ENCODE measurements at places on chromosomes 11 and 22.

GRCh38 chr11:92979176-92979575 lies 9.7 kb downstream of the MTNR1B start:
- DNase-seq = no peak

GRCh38 chr11:12271826-12272366 lies 105.5 kb upstream of the PARVA start:
- no peak for DNase-seq

DNA sequence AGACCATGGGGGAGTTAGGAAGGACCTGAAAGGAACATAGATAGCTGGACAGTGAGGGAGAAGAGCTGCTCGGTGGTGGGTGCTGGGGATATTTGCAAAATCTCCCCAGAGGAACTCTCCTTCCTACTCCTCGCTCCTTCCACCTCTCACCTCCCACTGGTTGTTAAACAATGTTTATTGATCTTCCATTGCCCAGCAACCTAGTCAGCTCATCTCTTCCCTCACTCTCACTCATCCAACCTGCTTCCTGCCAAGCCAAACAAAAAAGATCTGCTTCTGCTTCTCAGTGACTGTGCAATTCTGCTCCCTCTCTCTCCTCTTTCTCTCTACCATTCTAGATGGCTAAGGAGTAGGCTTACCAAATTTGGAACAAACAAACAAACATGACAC lies 115.0 kb downstream of the SLC1A2 start:
- no peak for DNase-seq

DNA sequence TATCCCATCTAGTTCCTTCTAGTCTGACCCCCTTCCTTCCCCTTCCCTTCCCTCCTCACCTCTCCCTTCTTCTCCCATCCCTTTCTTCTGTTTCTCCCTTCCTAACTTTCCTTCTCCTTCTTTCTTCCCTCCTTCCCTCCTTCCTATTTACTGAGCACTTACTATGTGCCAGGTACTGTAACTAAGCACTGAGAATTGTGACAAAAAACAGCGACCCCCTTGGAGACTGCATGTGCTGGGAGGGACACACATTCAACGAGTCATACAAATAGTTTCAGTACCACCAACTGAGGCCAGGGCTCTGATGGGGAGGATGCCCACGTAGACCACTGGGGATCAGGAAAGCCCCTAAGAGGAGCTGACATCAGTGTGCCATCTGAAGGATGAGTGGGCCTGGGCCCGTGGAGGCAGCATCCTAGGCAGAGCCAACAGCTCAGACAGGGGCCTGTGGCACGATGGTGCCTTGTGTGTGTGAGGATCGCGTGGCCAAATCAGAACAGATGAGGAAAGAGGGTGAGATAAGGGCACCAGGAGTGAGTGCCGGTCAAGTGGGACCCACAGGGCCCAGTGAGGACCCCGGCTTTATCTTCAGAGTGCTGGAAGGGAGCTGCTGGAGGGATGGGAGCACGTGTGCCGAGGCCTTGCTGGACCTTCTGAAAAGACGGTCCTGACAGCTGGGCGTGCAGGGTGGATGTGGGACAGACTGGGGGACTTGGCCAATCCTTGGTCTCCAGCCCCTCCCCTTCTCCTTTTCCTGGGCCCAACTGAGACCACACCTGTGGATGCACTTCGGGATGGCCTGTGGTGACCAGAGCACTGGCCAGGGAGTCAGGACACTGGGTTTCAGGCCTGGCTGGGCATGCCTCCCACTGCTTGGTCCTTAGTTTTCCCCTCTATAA lies 38.4 kb upstream of the CRYBB3 start:
- DNase-seq = no peak

- DNase-seq = no peak
Measured at GRCh38 chr11:112516261-112516660, 255.6 kb upstream of the PLET1 start.

DNA sequence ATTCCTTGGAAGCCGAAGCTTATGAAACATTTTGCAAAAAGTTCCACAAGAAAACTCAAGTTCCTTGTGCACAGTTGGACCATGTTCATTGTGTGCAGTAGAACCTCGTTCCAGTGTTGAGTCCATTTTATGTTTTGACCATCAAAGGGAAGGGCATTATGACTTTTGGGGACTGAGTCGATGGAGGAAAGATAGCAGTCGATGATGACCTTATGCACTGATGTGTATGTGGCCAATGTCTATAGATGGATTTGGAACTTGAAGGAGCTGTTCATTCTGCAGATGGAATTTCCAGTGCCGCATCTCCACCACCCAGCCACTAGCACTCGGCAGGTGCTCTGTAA lies 71.5 kb upstream of the IGLL5 start:
- DNase-seq = no peak

DNA sequence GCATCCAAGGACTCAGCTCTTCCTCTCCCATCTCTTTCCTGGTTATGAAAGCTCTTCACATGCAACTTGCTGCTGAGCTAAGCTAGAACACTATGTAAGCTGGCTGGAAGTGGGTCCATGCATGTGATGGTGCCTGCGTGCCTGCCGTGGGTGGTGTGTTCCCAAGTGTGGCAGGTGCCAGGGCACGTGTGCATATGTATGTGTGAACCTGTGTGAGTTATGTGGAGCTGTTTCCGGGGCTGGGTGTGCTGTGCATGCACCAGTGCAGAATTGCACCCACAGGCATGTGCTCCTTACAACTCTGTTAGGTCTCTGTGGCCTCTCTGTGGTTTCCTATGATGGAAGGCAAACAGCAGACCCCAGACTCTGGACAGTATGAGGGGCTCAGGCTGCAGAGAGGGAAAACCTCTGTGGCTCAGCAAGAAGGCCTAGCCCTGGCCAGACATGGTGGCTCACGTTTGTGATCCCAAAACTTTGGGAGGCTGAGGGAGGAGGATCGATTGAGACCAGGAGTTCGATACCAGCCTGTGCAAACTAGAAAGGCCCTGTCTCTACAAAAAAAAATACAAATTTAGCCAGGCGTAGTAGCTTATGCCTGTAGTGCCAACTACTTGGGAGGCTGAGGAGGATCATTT lies 4.1 kb upstream of the P2RY6 start:
- DNase-seq = no peak

All from stimulated activated naive CD4-positive, alpha-beta T cell (primary cell).